ENCODE measurements at places on chromosomes 4 and X.

GRCh38 chr4:173934933-173935620 lies 348.4 kb downstream of the FBXO8 start:
- DNase-seq: no peak

- no peak for DNase-seq
These were observed 14.1 kb upstream of the STX18 start for GRCh38 chr4:4555916-4556315.

DNA sequence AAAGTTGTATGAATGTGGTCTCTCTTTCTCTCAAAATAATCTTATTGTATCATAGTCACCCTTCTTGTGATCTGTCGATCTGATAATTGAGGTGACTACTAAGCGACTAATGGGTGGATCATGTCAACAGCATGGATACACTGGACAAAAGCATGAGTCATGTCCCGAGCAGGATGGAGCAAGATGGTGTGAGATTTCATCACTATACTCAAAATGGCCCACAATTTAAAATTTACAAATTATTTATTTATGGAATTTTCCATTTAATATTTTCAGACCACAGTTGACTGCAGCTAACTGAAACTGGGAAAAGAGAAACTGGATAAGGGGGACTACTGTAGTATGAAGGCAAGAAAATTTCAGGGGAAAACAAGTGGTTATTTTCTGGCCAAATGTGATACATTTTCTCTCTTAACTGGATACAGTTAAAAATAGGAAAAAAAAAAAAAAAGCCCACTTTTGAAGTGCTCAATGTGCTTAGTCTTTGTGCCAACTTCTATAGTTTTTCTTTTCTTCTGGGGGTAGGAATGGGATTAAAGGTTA lies 25.3 kb downstream of the FAM241A start:
- DNase-seq: no peak

GRCh38 chrX:6906608-6907007 lies 240.9 kb upstream of the STS start:
- no peak for DNase-seq

GRCh38 chrX:3592184-3592583 lies 121.3 kb downstream of the PRKX start:
- DNase-seq: no peak

DNA sequence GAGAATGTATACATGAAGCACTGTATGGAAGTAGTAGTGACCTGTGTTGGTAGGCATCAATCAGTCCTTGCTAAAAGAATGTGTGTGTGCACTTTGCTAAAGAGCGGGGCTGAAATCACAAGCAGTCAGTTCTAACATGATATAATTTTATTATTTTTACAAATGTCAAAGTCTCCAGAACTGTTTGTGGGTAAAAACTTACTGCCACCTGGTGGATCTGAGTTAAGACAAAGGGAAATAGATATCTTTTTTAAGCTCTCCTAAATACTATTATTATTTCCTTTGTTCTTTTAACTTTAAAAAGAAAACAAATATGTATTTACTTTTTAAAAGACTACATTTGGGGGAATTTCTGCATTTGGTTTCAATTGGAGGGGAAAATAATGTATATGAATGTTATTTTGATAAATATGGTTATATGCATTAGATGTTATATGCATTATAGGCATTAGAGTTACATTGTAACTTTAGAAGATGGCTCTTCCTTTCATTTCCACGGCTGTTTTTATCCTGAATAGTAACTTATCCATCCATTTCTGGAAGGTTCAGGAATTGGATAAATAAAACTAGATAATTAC lies 7.8 kb upstream of the CLOCK start:
- DNase-seq: peak; percentile 58

- DNase-seq: no peak
These were observed 131.7 kb downstream of the REPS2 start for GRCh38 chrX:17078031-17078720.

GRCh38 chr4:87601361-87601760 lies 7.0 kb upstream of the DSPP start:
- DNase-seq: no peak

DNA sequence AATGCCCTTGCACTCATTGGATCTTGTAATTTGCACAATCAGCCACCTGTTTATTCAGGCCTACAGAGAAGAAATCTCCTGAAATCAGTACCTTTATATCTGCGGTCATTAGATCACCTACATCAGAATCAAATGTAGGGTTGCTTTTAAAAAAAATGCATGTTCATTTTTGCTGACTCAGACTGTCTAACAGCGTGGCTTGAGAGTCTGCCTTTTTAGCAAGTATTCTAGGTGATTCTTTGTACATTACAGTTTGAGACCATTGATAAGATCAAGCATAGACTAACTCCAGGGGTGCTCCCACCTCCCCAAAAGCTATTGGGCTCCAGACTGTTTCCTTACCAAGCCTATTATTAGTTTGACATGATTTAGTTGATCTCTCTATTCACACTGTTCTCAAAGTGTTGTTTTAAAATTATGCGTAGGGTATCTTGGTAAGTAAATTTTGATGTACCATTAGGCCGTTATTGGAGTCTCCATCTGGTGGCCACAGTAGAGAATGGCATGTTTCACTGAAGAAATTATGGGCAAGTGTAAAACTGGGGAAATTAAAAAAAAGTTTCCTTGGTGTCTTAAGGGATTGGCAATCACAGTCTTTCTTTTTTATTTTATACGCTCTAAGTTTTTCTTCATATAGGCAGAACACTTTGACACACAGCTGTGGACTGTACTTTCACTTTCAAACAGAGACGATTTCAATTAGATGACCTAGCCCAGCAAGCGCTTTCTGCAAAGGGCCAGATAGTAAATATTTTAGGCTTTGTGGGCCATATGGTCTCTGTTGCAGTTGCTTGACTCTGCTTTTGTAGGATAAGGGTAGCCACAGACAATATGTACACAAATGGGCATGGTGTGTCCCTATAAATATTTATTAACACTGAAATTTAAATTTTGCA lies 33.7 kb upstream of the MSL3 start:
- peak; percentile 29 for DNase-seq

DNA sequence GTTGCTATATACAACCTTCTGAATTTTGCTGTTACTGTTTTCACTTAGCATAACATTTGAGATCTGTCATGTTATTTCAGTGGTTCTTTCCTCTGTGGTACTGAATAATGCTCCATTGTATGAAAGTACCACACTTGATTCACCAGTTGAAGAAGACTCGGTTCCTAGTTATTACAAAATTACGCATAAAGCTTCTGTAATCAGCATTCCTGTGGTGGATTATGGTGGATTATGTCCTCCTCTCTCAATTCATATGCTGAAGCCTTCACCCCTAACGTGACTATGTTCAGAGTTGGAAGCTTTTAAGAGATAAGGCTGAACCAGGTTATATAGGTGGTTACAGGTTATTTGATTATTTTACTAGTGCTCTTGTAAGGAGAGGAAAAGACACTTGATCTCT lies 2143.5 kb upstream of the AGA start:
- DNase-seq: no peak

DNA sequence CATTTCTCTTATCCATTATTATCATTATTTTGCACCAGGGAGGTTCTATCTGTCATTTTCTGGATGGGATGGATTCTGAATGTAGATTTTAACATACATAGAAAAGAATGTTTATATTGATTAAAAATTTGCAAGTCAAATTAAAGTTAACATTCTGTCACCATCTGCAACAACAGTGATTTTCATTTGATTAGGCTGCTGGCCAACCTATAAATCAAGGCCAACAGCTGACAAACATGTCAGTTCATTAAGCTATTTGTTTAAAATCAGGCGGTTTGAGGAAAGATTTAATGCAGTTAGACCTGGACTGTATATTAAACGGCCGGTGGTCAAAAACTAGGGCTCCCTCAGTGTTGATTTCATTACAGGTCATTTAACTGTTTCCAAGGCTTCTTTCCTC lies 109.5 kb upstream of the CBR4 start:
- DNase-seq: no peak

- DNase-seq: no peak
These were observed 284.4 kb upstream of the LDB2 start for GRCh38 chr4:17182888-17183287.

- no peak for DNase-seq
These were observed 146.4 kb upstream of the EOLA2 start for GRCh38 chrX:150084496-150085229.

- DNase-seq: no peak
These were observed 96.4 kb upstream of the STIM2 start for GRCh38 chr4:26764231-26764630.

DNA sequence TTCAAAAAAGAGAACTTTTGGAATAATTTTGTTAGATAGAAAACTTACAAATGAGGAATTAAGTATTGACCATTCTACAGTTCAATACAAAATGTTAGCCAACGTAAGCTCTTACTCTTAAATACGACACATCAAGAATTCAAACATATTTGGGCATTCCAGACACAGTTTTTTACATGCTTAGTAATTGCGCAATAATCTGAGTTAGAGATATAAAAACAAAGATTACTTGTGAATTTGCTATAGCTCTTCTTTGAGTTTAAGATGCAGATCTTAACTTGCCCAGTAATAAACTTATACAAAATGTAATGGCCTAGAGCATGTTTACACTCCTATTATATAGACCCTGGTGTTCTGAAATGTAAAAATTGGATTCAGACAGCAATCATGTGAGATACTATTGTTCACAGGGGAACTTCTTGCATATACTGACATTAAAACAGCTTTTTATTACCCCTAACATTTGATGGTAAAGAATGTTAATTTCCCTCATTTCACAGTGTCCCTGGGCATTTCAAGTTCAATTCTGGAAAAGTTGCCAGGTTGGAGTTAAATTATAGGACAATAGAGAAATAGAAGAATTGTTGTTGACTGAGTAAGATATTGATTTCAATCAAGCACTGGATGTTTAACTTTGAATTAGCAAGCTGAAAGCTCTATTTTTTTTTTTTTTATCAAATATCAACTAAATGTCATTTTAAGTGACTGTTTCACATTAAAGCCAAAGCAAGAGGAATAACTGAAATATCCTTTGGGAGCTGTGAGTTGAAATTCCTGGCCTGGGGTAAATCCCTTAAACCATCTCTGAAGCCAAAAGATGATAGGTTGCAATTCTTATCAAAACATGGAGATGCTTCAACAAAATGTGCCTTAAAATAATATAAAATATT lies 910 bp downstream of the HPGDS start:
- DNase-seq: no peak

DNA sequence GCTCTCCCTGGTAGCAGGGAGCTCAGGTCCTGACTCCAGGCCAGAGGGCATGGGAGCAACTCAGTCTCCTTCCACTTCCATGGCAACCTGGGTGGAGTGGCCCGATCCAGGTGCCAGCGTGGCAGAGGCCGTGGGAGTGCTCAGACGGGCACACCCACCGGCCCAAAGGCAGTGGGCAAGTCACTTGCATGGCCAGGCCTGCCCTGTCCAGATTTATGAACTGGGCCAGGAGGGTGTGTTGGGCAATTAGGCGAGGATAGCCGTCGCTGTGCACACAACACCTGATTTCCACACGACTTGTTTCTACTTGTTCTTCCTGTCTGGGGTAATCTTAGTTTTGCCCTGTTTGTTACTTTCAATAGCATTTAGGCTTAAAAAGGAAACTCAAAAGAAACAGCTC lies 55.5 kb upstream of the NYX start:
- DNase-seq: no peak

DNA sequence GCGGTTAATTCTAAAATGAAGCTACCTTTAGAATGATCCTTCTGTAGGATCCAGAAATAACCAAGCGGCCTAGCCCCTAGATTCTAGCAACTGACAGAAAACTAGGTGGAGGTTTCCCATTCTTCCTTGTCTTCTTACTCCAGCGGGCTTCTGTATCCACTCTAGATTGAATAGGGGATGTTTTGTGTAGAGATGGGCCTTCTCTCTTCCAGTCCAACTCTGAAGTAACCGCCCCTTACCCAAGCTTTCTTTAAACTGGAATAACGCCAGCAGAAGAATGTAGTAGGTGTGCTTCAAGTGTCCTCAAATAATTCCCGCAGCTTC lies 386 bp upstream of the TMEM184C start:
- no peak for DNase-seq

- DNase-seq: no peak
These were observed 24.1 kb downstream of the DCTD start for GRCh38 chr4:182893047-182893446.

GRCh38 chr4:21045119-21045518 lies 344.9 kb downstream of the PACRGL start:
- DNase-seq: no peak

DNA sequence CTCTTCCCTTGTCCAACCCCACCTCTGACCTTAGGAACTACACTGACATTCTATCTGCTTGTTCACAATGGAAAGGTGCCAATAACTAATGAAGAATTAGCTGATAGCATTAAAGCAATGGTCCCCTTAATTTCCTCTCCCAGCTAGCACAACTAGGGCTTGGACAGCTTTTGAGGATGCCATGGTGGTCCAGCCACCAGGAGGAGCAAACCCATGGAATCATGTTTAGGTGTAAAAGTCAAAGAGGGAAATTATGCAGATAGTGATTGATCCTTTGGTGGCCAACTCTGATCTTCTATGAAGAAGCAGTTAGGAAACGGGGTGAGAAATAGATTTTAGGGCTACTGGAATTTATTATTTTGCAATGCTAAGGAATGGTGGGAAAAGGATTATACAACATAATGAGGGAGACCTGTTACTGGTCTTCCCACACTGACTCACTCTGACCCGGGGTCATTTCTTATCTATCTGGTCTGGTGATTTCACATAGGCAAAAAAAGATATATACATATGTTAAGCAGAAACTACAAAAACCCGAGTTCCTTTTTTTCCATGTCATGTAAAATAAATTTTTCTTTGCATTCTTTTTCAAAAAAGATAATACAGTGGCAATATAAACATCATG lies 45.8 kb upstream of the FBXW7 start:
- DNase-seq: no peak

DNA sequence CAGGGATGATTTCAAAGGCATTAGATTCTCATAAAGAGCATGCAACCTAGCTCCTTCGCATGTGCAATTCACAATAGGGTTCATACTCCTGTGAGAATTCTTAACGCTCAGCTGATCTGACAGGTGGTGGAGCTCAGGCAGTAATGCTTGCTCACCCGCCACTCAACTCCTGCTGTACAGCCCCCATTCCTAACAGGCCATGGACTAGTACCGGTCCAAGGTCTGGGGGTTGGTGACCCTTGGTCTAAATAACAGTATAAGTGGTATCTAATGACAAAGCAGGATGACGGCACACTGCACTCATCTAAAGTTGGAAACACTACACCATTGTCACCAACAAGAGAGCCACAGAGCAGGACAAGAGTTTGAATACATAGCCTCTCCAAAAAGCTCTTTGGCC lies 28.5 kb downstream of the ADGRA3 start:
- no peak for DNase-seq

GRCh38 chr4:56752985-56753384 lies 68.5 kb downstream of the SPINK2 start:
- DNase-seq: no peak

DNA sequence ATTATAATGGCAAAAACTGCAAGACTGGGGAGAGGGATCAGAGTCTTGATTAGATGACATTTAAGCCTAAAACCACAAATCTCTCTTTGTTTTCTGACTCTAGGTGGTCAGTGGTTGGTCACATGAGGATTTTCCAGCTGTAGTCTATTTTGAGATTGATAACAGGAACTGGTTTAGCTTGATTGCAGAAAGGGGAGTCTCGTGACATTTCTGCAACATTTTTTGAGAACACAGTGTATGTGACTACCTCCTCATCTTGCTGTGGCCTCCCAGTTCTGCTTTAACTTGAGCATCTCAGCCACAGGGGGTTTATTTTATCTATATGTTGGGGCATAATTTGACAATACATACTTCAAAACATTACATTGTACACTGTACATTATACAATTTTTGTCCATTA lies 726.4 kb upstream of the MAGEB2 start:
- DNase-seq: no peak

- peak; percentile 40 for DNase-seq
These were observed 657 bp downstream of the TCEAL8 start for GRCh38 chrX:103254171-103254824.
